AG08395 (cell line): ENCODE measurements at places on chromosomes 12 and 14.

- peak; percentile 72 for DNase-seq
Measured at GRCh38 chr12:55073043-55074022, 52.9 kb upstream of the OR9K2 start.

GRCh38 chr12:43736927-43737440 is 21.6 kb downstream of the PUS7L start:
- no peak for DNase-seq

DNA sequence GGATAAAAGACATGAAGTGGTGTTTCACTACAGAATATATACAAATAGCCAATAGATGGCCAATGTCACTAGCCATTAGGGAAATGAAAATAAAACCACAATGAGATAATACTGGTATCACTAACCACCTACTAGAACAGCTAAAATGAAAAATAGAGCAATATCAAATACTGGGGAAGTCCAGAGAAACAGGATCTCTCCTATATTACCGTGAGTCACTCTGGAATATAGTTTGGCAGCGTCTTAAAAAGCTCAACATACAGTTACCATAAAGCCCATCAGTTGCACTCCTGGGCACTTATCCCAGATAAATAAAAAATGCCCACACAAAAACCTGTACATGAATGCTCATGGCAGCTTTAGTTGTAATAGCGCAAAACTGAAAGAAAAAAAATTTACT is 101.7 kb downstream of the TMTC1 start:
- no peak for DNase-seq

DNA sequence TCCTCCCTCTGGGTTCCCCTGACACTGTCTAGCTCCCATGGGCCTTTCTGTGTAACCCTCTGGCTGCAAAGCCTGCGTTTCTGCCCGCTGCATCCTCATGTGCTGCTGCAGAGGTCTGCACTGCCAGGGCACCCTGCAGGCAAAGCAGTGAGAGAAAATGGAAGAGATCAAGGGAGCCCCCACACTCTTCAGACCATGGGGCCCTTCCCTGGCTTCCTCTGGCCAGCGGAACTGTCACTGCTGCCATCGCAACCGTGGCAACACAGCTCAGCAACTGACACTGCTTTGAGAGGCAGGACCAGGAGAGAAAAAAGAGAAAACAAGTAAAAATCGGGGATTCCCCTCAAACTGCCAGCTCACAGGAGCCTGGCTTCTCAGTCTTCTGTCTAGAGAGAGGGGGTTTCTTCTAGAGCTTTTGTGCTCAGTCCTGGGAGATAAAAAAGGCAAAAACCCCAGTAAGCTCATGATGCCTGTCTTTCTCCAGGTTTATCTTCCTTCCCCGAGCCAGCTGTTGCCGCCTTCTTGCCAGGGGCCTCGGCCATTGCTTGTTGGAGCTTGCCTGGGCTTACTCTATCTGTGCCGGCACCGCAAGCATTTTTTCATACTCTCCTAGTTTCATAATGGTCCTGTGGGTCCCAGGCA is 38.9 kb downstream of the C14orf132 start:
- no peak for DNase-seq

GRCh38 chr12:115135800-115136211 is 451.8 kb upstream of the TBX3 start:
- DNase-seq = peak; percentile 82

GRCh38 chr12:32903763-32904162 is 7.2 kb upstream of the PKP2 start:
- DNase-seq = no peak

DNA sequence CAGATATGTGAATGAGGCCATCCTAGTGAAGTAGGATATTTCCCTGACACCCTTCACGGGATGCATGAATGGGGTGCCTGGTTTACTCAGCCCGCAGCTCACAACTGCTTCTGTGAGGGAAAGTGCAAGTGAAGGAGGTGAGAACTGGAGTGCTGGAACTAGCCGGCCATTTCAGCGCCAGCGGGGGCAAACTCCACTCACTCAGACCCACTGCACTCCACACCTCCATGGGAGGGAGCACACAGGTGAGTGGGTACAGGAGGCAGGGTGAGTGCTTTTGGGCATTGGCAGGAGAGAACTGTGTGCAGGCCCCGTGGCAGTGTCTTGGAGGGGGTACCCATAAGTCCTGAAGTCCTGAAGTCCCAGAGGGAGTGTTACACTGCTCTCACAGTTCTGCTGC is 1008.4 kb downstream of the SLC6A15 start:
- no peak for DNase-seq

DNA sequence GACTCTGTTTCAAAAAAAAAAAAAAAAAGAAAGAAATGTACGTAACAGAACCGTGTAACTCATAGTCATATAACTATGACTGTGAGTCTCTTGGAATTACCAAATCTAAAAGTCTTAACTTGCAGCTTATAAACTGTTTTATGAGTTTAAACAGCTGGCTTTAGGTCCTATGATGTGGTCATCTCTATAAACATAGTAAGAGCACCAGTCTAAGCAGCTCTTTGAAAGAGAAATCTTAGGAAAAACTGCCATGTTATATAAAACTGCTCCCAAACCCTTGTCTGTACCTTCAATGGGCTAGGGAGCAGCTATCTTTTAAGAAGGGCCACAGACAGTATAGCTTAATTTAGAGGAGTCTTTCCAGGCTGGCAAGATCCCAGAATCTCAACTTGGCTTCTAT is 115.5 kb upstream of the AEBP2 start:
- no peak for DNase-seq

- DNase-seq = peak; percentile 79
Measured at GRCh38 chr14:52124791-52125684, 56.2 kb upstream of the NID2 start.

DNA sequence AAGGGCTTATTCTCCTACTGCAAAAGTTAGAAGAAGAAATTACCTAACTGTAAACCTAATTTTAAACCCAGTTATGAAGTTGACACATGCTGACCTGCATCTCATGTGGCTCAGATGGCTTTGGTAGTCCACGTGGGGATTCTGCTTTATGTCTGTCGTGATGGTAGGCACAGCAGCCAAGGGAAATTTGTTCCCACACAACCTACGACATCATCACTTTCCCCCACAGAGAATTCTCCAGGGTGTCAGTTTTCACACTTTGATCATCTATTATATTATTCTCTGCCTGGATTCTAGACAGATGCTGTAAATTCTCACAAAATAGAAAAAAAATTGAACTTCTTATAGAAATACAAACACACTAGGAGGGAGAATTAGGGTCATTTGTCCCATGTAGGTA is 70.6 kb downstream of the PTHLH start:
- DNase-seq = no peak

DNA sequence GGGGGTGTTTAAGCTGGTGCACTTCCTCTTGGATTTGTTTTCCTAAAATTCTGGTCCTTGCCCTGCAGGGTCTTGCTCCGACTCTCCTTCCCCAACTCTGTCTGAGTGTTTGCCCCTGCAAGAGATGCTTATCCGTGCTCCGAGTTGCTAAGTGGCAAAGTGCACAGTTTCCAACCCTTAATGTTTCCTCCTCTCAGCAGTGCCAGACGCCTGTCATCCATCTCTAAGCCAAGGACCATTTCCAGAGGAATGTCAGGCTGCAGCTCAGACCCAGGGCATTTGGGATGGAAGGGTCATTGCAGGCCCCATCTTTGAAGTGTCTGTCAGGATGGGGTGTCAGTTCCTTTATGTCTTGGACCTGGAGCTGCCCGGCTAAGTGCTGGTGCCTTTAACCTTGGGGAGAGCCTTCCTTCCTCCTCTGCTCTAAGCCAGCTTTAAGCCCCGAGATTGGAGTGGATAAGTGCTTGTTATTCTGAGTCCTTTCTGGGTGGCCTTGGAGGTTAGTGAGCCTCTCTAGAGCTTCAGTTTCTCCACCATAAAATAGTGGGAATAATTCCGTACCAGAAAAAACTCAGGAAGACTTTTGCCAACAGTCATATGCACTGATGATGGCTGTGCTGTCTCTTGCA is 15.0 kb downstream of the WNT5B start:
- no peak for DNase-seq

GRCh38 chr12:103647267-103647666 is 60.2 kb downstream of the STAB2 start:
- DNase-seq = peak; percentile 41

DNA sequence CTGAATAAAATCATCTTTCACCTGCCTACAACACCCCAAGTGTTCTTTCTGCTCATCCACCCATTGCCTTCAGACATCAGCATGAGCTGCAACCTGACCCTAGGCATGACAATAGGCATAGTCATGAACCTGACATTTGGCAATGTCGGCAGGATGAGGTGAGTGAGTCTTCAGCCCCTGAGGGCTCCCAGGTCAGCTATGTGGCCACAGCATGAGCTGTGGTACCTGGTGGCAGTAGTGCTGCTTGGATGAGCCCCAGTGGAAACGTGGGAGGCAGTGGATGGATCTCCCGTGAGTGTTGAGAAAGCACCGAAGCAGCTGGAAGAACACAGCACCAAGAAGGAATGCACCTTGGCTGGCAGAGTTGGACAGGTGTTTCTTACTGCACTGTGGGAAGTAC is 334.8 kb upstream of the FAR2 start:
- DNase-seq = no peak

- no peak for DNase-seq
Measured at GRCh38 chr12:106974511-106974910, 12.4 kb downstream of the MTERF2 start.

DNA sequence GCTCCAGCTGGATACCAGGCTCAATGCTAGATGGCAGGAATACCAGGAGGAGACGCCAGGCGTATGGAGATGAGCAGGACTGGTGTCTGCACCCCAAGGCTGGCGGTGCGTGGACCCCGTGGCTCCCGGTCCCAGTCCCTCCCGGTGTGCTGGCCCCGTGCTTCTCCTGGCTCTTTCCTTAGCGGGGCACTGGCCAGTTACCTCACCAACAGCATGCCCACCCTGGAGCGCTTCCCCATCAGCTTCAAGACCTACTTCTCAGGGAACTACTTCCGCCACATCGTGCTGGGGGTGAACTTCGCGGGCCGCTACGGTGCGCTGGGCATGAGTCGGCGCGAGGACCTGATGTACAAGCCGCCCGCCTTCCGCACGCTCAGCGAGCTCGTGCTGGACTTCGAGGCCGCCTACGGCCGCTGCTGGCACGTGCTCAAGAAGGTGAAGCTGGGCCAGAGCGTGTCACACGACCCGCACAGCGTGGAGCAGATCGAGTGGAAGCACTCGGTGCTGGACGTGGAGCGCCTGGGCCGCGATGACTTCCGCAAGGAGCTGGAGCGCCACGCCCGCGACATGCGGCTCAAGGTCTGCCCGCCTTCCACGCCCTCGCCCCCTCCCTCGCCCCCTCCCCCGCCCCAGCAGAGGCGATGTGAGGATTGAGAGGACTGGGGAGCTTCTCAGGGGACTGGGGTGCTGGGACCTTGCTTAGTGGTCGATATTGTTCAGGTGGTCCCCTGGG is 14.6 kb downstream of the VASH1 start:
- no peak for DNase-seq

DNA sequence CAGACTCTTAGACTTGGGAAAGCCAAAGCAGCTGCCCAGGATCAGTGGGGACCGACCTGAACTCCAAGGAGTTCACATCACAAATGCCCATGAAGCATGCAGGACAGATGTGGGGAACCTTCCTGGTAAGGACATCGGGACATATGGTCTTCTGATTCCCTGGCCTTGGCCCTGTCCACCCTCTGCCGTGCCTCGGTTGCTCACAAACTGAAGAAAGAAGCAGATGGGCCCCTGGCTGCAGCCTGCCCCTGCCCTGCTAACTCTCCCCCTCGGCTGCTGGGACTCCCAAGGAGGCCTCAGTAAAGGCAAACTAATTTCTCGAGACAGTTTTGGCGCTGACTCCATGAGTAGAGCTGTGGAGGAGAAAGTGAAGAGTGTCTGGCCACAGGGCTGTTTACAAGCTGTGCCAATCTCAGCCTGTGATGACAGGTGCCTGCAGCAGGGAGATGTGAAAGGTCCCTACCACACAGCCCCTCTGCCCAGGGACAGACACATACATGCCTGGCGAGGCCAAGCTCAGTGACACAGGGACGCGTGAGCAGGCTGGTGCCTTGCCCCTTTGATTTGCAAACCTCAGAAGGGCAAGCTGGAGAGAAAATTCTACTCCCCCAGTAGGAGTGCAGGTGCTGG is 48.6 kb downstream of the ISCA2 start:
- no peak for DNase-seq

DNA sequence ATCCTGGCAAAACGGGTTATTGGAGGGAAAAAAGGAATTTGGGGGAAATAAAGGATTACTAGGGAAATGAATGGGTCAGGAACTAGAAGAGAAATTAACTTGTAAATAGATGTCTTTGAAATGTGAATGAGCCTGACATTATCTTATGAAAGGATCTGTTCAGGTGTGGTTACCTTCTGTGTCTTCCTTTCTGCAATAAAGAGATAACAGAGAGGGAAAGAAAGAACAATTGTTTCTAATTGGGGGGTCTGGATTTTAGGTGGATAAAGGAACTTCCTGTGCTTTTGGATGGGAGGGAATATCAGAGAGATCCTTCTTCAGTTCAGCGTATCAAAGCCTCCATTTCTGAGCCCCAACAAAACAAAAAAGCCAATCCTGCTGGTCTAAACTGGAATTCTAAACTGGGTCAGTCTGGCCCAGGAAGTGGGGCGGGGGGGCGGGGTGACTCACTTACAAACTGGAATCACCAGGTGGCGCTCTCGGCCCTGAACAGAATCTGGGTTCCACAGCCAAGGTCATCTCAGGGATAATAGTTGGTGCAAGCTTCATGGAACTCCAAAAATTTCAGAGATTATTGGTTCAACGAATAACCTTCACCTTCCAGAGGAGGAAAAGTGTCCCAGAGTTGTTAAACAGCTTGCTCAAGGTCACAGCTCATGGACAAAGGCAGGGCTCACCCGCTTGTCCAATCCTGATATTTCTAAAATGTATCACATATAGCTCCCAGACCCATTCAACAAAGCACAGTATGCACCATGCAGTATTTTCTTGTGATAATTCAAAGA is 15.2 kb upstream of the PEBP1 start:
- peak; percentile 95 for DNase-seq

DNA sequence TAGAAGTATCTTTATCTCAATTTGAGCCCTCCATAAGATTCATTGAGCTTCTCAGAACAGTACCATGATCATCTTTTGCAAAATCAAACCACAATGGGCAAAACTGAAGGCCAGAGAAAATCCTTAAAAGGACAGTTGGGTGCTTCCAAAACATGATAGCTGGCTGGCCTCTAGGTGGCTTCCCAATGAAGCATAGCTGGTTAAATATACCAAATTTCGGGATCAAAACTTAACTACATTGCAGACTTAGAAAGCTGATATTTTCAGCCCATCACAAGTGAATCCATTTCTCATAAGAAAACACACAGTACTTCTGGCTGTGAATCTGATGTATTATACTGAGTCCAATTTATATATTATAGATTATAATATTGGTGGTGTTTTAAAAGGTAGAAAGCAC is 15.3 kb upstream of the PIK3C2G start:
- no peak for DNase-seq

- DNase-seq = peak; percentile 67
Measured at GRCh38 chr12:75641031-75641780, 129.8 kb upstream of the KRR1 start.

DNA sequence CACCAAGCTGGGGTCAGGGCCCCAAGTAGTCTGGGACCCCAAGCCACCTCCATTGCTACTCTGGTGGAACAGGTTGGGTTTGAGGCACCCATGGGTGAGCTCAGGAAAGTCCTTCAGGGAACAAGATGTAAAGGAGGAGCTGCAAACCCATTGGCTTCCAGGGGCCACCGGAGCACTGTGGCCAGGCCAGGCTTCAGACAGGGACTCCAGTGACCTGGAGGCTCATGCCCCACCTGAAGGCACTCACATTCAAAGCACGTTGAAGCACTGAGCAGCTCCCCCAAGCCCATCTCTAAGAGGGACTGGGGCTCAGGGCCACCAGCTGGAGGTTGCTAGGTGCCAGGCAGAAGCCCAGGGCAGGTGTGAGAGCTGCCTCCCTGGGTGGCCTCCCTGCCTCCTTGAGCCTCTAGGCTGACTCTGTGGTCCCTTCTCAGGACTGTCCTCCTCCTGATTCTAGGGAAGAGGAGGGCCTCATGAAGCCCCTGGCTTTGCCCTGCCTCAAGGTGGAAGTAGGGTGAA is 49.1 kb downstream of the FAM222A start:
- no peak for DNase-seq
